Left lung (tissue), 14 donors: ENCODE measurements at places on chromosomes 4 and X. TPM values are rescaled to one million over a fixed set of nuclear protein-coding genes. Genes with fewer than 3 reads are reported as not detected.

- DNase-seq: no peak
Measured at GRCh38 chrX:78377186-78377585, 49.8 kb upstream of the CYSLTR1 start.

DNA sequence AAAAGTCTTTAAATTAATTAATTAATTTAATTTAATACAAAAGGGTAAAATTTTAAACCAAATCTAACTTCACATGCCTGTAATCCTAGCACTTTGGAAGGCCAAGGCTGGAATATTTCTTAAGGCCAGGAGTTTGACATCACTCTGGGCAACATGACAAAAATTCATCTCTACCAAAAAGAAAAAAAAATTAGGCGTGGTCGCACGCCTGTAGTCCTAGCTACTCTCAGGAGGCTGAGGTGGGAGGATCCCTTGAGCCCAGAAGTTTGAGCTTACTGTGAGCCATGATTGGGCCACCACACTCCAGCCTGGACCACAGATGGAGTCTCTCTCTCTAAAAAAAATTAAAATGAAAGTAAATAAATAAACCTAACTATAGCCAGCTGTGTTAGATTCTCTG is 39.2 kb upstream of the ANTXR2 start:
- no peak for DNase-seq

POLN gene
- 3.3 TPM for total RNA-seq

GRCh38 chr4:1871471-1872021 is 353 bp downstream of the NSD2 start:
- DNase-seq: no peak

- DNase-seq: no peak
Measured at GRCh38 chr4:80446248-80446647, 110.7 kb downstream of the CFAP299 start.

DNA sequence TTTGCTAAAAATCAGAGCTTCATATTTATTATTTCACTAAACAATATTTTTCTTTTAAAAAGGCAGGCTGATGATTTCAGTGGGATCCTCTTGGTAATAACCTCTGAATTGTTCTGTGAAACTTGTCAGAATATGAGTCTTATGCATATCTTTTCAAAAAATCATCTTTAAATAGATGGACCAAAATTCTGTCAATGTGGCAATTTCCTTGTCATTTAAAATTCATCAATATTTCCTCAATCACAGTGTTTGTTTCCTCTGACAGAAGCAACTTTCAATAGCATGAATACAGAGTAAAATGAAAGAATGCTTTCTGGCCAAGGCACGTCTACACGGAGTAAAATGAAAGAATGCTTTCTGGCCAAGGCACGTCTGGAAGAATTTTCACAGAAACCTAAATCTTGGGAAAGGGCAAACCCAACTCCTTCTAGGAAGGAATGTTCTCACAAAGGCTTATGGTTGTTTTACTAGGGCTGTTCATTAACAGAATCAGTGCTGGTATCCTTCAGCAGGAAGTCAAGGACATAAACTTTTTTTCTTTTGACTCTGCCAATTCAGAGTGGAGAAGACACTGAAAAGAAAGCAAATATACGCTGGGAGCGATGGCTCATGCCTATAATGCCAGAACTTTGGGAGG is 99.0 kb upstream of the GPR34 start:
- DNase-seq: no peak

GRCh38 chr4:95142932-95143331 is 385.2 kb downstream of the BMPR1B start:
- DNase-seq: peak; percentile 49

SLC25A4 gene
- 57.3 TPM for total RNA-seq

RASSF6 gene
- 2.2 TPM for total RNA-seq

HERC6 gene
- 13.2 TPM for total RNA-seq

TBCK gene
- 43.9 TPM for total RNA-seq

DNA sequence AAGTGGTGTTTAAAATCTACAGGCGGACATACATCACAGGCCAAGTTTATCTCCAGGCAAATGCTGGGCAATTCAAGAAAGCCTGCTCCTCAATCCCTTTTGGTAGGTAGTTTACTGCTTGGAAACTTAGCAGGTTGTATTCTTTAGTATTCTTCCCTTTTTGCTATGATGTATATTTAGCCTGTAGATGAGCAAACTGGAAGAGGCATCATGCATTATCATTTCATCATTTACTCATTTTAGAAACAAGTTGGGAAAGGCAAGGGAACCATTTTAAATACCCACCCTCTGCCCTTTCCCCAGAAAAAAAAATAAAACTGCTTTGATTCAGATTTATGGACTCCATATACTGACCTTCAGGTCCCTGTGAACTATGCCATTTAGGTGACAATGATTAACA is 213.2 kb downstream of the CAMK2D start:
- no peak for DNase-seq

ZNF157 gene
- total RNA-seq: 0.29 TPM

GRCh38 chr4:173735585-173735984 is 205.6 kb upstream of the HAND2 start:
- DNase-seq: no peak

CT55 gene
- not detected for total RNA-seq

DNA sequence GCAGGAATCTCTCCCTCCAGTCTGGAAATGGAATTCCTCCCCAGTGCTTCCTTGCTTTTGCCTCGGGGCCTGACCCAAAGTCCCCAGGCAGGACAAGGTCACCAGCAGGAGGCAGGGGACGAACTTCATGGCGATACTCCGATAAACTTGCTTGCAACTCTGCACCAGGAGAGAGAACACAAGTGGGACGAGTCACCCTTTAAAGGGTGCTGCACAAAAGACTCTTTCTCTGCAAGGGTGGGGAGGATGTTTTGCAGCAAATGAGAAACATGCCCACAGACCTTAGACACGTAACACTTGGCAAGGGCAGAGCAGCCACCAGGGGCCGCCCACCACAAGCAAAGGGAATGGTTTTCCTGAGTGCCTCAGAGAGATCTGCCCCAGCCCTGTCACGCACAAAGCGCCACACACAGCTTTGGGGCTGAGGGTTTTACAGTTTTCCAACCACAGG is at the start of gene FGFBP2:
TSS of gene FGFBP2 (minus strand) at position 175 of the 451 bp plus-strand sequence. CDS start at position 129, 46 bp downstream.
- peak; percentile 32 for DNase-seq

- DNase-seq: no peak
Measured at GRCh38 chr4:181682367-181683047, 560.7 kb upstream of the TENM3 start.

DNA sequence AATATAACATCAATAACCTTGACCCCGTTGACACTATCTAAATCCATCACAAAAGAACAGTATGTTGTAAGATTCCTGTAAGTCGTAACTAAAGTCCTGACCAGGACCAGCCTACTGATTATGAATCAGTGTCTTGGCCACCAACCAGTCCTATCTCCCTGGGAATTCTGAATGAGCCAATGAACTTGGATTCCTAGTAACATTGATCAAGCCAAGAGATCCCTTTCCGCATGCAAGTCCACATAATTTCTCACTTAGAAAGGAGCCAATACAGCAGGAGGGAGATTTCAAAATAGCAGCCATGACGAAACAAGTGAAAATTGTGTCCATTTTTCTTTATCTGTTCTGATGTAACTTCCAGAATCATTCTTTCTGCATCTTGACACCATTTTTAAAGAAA is 9.5 kb downstream of the XPNPEP2 start:
- no peak for DNase-seq

GRCh38 chr4:5666741-5667140 is 41.6 kb downstream of the EVC2 start:
- no peak for DNase-seq

ADGRG2 gene
- 2.4 TPM for total RNA-seq
